ENCODE measurements at places on chromosomes 2 and 18. TPM values are rescaled to one million over a fixed set of nuclear protein-coding genes. Genes with fewer than 3 reads are reported as not detected.
A peak's percentile ranks its signal among the peaks of the same experiment; 100 is the strongest.

The VSNL1 gene
- polyA plus RNA-seq = 4.4 TPM

The KYNU gene
- 5.3 TPM for polyA plus RNA-seq

DNA sequence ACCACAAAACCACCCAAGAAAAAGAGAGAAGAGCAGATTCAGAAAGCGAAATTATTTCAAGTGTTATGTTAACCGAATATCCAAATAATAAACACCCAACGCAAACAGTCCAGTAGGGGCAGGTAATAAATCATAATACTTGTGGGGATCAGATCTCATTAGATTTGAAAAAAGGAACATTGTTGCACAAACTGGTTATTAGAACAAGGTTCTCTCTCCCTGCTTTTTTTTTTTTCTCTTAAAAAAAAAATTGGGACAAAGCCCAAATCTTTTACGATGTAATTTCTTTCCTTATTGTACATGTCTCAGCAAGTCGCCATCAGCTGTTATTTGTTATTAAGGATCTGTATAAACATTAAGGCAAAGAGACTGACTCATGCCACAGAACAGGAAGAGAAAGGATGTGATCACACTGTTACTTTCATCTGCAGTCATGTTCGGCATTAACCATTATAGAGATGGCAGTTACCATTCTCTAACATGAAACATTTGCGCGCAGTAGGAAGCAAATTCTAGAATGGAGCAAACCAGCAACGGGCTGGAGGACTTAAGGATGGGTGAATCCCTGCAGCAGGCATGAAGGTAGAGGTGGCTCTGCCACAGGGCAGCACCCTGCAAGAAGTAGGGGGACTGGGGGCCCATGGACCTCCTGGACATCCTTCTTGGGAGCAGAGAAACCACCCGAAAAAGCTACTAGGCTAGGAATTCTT is 42.0 kb downstream of the EPHA4 start:
- DNase-seq = no peak

GRCh38 chr18:48545757-48546321 is 7.0 kb downstream of the CTIF start:
- DNase-seq = peak; percentile 57

- no peak for DNase-seq
These were observed 75.3 kb downstream of the NFATC1 start for GRCh38 chr18:79471046-79471445.

DNA sequence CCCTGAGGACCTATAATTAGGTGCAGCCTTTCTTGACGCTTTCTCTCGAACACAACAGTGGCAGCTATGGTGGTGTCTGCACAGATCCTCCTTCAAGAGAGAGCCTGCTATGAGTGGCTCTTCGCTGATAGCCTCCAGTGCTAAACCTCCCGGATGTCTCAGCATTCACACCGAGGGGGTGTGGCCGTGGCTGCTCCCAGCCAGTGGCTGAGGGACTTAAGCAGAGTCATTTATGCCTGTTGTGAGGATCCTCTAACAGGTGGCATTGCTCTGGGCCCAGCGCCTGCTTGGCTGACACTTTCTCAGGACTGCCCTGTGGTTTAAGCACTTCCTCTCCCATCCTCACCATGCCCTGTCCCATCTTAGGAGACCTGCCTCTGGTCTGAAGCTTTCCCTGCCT is 592.0 kb upstream of the LRRTM1 start:
- DNase-seq = no peak

GRCh38 chr2:60675301-60675700 is 80.8 kb upstream of the PAPOLG start:
- no peak for DNase-seq
